Upper lobe of left lung (tissue), 6 donors: ENCODE measurements at places on chromosomes 6 and 20. TPM values are rescaled to one million over a fixed set of nuclear protein-coding genes. Genes with fewer than 3 reads are reported as not detected.

- no peak overlapping the region for H3K4me3 ChIP-seq
- no peak for DNase-seq
- H3K27ac ChIP-seq, result no peak overlapping the region
- no peaks in the 10 kb centered on the region for H3K36me3 ChIP-seq
Measured at GRCh38 chr6:37860226-37860839, 40.8 kb downstream of the ZFAND3 start.

DNA sequence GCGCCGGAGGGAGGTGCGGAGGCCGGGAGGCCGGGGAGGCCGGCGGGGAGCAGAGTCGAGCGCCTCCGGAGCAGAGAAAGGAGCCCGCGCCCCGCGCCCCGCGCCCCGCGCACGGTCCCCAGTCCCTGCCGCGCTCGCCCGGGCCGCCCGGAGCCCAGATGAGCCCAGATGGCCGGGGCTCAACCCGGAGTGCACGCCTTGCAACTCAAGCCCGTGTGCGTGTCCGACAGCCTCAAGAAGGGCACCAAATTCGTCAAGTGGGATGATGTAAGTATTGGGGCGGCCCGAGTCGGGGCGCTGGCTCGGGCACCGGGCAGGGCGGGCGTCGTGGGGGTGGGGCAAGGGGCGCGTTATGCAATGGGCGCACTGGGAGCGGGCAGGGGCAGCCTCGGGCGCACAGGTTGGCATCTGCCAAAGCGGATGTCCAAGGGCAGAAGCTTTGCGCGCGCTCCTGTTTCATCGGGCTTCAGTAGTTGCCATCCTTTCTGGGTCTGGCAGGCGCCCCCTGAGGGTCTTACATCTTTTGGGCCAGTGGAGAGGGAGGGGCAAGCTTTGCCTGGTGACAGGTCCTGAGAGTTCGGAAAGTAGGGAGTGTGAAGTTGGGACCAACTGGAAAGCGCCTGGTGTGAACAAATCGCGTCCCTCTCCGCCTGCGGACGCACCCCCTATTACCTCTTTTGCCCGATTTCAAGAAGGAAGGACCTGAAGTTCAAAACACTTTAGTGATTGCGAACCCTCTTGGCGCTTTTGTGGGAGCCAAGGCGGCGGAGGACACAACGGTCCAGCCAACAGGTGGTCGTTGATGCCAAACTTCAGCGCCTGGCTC is 631 bp downstream of the PLCB1 start:
- peaks cover 20% of the 10 kb centered on the region for H3K4me1 ChIP-seq
- H3K27me3 ChIP-seq, result no peaks in the 10 kb centered on the region
- H3K27ac ChIP-seq, result peak overlapping the region; percentile 57
- H3K4me3 ChIP-seq, result peak overlapping the region; percentile 78
- H3K36me3 ChIP-seq, result no peaks in the 10 kb centered on the region

DNA sequence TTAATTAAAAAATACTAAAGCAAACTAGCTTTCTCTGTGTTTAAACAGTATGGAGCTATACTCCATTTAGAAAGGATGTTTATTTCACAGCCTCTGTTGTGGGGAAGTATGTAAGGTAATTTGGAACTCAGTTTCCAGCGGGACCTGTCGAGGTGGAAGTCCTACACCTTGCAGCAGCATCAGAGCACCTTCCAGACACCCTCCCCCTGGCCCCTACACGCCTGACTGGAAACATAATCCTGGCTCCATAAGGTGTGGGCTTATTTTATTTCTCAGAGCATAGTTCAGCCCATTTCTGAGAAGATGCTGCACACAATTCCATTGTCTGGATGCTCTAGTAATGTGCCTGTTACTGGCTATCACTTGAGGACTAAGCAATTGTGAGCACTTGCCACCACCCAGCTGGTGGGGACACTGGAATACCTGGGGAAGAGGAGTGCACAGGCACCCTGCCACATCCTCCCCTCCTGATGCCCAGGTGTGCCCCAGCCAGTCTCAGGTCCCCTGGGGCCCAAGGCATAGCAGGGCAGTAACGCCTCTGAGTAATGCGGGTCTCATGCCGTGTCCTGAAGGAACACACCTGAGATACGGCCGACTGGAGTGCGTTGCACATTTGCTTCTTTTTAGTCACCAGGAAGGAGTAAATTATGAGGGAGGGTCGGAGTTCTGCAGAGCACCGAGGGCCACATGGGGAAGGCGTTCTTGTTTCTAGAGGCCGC is 556.5 kb downstream of the QKI start:
- H3K27me3 ChIP-seq, result no peaks in the 10 kb centered on the region
- H3K36me3 ChIP-seq, result no peaks in the 10 kb centered on the region
- no peak for DNase-seq
- H3K27ac ChIP-seq, result no peak overlapping the region
- H3K4me3 ChIP-seq, result no peak overlapping the region

DNA sequence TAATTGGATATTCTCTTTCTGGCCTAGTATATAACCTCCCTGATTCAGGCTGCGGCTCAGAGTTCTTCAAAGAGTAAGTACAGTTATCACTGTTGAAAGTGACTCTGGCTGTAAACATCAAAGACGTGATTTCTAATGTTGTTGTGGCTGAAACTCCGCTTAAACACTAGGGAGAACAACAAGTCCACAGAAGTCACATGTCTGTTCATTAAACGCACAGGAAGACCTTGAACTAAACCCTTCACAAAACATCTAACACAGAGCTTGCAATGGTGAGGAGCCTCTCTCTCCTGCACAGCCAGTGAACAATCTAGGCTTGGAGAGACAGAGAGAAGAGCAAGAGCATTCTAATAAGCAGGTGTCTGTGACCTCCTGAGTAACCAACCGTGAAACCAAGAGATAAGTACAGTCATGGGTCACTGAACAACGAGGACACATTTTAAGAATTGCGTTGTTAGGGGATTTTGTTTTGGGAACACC is 249.3 kb downstream of the PRKN start:
- H3K4me1 ChIP-seq, result no peaks in the 10 kb centered on the region
- H3K27me3 ChIP-seq, result no peaks in the 10 kb centered on the region
- no peak overlapping the region for H3K4me3 ChIP-seq
- H3K36me3 ChIP-seq, result no peaks in the 10 kb centered on the region

DNA sequence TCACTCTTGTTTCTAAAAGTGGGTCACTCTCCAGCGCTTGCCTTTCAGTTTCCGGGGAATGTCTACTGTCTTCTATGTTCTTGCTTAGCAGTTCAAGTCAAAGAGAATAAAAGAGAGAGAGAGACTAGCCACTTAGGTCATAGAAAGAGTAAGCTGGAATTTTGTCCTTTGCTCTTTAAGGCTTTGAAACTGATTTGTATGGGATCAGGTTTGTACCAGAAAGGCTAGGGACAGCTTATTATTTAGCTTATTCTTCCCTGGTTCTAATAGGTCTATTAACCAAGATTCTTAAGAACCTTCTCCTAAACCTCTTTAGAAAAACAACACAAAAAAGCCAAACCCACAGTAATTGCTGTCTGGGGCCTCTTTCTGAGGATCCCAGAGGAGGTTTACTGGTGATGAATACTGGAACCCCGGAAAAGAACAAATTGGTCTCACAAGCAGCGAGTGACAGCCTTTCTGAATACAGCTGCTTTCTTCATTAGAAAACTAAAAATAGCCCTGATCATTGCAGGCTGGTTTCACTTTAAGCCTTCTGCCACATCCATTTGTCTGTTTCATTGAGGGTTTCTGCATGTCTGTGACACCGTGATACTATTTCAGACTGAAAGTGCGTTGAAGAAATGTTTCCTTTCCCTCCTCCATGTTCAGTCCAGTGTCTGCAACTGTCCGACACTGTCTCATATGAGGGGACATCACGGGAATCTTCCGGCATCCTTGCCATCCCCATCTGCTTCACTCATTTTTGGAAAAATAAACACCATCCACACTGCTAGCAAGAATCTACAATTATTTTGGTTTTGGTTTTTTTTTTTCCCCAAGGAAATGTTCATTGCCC is 75.1 kb upstream of the ATXN1 start:
- peaks cover 3% of the 10 kb centered on the region for H3K4me1 ChIP-seq
- no peak for DNase-seq
- no peaks in the 10 kb centered on the region for H3K36me3 ChIP-seq

DNA sequence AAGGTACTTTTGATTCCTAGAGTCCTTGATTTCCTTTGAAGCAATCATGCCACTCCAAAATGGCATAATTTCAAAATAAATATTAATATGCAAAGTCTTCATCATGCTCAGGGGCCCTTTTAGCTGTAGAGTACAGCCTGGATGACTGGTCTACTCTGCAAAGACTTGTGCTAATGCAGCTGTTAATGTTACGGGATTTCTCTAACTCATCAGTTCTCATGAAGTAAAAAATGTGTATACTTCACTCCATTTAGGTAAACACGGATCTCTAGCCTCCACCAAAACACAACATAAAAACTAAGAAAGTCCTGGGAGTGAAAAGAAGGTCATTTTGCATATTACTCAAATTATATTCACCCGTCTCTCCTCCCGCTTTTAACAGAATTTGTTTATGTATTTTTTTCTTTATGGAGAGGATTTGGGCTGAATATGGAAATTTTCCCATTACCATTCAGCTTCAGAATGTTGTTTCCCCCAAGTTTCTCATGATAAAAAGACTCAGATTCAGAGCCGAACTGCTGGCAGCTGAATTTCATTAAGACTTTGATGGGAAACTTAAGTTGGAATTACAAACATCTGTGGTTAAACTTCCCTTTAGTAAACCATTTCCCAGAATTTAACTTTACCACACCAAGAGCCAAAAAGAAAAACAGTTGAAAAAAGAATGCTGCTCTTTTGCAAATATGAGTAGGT is 8.7 kb downstream of the LAMA4 start:
- peaks cover 24% of the 10 kb centered on the region for H3K4me1 ChIP-seq
- H3K4me3 ChIP-seq, result no peak overlapping the region
- H3K27ac ChIP-seq, result peak overlapping the region; percentile 43
- DNase-seq, result no peak
- H3K36me3 ChIP-seq, result no peaks in the 10 kb centered on the region
- H3K27me3 ChIP-seq, result no peaks in the 10 kb centered on the region

DNA sequence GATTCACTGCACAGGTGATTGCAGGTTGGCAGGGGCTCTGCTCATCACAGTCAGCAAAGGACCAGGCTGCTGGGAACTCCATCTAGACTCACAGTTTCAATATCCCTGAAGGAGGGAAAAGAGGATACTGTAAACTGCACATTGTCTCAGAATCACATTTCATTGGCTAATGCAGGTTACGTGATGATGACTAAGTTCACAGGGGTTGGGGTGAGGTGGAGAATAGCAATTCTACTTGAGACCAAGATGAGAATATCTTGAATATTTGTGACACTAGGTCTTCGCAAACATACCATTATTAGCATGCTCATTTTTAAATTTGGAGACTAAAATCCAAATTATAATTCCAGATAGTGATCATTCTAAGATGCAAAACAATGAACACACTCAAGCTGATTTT is 208.5 kb upstream of the CITED2 start:
- no peak overlapping the region for H3K4me3 ChIP-seq
- no peaks in the 10 kb centered on the region for H3K27me3 ChIP-seq
- H3K27ac ChIP-seq, result no peak overlapping the region
- no peaks in the 10 kb centered on the region for H3K36me3 ChIP-seq
- no peak for DNase-seq

GRCh38 chr6:54595844-54596243 is 250.7 kb upstream of the FAM83B start:
- no peaks in the 10 kb centered on the region for H3K4me1 ChIP-seq
- DNase-seq, result no peak
- H3K27ac ChIP-seq, result no peak overlapping the region
- no peaks in the 10 kb centered on the region for H3K36me3 ChIP-seq
- no peak overlapping the region for H3K4me3 ChIP-seq

DNA sequence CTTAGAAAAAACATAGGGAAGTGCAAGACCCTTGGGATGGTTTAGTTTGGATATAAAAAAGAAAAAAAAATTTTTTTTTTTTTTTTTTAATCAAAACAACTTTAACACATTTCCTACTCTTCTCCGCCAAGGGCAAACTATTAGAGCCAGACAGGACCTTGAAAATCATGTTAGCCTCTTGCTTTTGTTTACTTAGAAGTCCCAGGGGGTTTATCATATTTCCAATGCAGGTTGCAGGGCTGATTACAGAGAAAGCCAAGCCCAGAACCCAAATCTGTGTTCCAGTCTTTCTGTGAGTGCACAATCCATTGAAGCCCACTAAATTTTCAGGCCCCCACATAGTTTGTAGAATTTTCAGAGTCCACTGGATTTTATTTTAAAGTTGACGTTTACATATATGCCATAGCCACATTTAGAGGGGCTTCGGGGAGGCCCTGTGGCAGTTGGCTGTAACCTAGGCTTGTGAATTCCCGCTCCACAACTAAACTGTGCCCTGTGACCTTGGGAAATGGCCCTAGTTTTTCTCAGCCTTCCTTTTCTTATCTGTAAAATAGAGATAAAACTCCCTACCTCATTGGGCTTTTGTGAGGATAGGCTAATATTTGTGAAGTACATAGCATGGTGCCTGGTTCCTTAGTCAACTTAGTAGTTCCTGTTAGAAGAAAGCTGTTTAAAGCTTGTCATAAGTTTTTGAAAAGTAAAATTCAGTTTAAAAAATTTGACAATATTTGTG is 55.7 kb downstream of the NCOA7 start:
- DNase-seq, result no peak
- H3K4me3 ChIP-seq, result no peak overlapping the region
- no peaks in the 10 kb centered on the region for H3K36me3 ChIP-seq

- H3K4me3 ChIP-seq, result no peak overlapping the region
- no peaks in the 10 kb centered on the region for H3K36me3 ChIP-seq
- H3K27me3 ChIP-seq, result no peaks in the 10 kb centered on the region
- DNase-seq, result no peak
Measured at GRCh38 chr6:84027340-84028181, 6.0 kb upstream of the MRAP2 start.

- no peaks in the 10 kb centered on the region for H3K27me3 ChIP-seq
- H3K36me3 ChIP-seq, result peaks cover 5% of the 10 kb centered on the region
- no peaks in the 10 kb centered on the region for H3K4me1 ChIP-seq
- no peak for DNase-seq
Measured at GRCh38 chr6:144718431-144718830, 433.3 kb downstream of the UTRN start.

Gene GGT7
- total RNA-seq, result 26.1 TPM
